Hepatocyte (in vitro differentiated cells): ENCODE measurements at places on chromosomes 16 and 17.
A peak's percentile ranks its signal among the peaks of the same experiment; 100 is the strongest.

GRCh38 chr16:57427824-57428223, 19.4 kb downstream of the CIAPIN1 start:
- no peak for DNase-seq

- peak; percentile 34 for DNase-seq
These were observed 88.2 kb downstream of the CHD9 start for GRCh38 chr16:53142823-53143568.

DNA sequence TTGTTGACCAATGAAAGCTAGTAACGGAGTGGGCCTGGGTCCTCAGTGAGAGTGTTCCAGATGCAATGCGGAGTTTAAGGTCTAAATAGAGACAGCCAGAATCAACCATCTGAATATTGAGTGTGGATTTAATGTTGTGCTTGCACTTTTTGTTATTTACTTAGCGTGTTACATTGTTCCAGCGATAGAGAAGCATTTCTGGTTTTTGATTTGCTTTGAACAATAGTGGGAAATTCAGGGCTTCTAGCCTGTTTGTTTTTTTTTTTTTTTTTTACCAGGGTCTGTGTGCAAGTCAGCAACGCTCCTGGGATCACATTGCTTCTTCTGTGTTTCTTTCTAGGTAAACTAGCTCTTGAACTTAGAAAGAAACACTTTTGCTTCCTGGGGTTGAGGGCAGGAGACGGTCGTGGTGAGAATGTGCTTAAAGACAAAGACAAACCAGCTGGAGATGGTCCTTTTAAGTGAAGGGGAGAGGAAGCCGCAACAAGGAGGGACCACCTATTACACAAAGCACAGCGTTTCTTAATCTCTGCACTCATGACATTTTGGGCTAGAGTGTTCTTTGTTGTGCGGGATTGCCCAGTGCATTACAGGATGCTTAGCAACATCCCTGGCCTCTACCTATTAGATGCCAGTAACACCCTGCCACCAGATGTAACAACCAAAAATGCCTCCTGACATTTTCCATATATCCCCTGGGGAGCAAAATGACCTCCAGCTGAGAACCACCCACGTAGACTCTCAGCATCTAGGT, 119.2 kb downstream of the MAP2K6 start:
- no peak for DNase-seq

- DNase-seq: no peak
These were observed 2.5 kb downstream of the KRT17 start for GRCh38 chr17:41621916-41622315.

DNA sequence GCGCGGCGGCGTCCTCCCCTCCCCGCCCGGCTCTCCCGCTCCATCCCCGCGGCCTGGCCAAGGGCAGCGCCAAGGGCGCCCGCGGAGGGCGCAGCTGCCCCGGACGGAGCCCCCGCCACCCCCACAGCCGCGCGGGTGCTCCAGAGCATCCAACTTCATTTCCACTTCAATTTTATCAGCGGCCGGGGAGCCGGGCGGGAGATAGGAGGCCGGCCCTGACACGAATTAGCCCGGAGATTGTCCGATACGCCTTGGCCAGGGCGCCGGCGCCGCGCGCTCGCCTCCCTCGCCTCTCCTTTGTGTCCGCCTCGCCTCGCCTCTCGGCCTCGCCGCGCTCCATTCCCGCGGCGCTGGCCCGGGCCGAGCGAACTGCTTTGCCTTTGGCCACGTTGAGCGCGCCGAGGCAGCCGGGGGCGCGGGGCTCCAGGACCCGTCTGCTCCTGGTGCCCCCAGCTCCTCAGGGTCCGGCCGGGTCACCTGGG, 129.1 kb upstream of the LHX1 start:
- DNase-seq: peak; percentile 23

- no peak for DNase-seq
These were observed 24.1 kb downstream of the CLEC16A start for GRCh38 chr16:10968498-10968897.

DNA sequence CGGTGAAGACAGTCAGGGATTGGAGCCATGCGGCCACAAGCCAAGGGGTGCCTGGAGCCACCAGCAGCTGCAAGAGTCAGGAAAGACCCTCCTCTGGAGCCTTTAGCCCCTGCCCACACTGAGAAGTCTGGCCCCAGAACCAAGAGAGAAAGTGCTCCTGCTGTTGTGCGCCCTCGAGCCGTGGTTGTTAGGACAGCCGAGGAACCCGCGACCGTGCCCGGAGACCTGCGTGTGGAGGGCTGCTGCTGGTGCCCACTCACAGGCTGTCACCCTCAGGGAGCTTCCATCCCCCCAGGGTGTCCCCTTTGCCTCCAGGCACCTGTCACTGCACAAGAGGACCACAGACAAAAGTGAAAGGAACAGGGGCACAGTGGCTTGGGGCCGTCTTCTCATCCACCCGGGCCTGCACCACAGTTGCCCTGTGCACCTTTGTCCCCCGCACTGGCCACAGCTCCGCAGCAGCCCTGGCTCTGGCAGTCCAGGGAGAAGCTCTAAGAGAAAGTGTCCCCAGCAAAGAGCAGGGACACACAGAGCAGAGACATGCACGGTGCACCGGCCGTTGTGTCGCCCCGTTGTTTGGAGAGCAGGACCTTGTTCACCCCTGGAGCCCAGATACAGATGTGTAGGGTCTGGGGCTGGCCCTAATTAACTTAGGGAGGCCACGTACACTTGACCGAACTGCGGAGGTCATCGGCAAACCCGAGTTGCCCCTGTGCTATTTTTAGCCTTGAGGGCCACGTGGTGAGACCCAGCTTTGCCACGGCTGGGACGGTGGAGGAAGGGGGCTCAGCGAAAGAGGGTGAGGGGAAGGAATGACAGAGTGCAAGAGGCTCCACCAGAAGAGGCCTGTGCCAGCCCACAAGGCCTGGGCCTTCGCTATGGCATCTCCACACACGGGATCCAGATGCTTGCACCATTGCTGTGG, 329.2 kb downstream of the C16orf95 start:
- no peak for DNase-seq

DNA sequence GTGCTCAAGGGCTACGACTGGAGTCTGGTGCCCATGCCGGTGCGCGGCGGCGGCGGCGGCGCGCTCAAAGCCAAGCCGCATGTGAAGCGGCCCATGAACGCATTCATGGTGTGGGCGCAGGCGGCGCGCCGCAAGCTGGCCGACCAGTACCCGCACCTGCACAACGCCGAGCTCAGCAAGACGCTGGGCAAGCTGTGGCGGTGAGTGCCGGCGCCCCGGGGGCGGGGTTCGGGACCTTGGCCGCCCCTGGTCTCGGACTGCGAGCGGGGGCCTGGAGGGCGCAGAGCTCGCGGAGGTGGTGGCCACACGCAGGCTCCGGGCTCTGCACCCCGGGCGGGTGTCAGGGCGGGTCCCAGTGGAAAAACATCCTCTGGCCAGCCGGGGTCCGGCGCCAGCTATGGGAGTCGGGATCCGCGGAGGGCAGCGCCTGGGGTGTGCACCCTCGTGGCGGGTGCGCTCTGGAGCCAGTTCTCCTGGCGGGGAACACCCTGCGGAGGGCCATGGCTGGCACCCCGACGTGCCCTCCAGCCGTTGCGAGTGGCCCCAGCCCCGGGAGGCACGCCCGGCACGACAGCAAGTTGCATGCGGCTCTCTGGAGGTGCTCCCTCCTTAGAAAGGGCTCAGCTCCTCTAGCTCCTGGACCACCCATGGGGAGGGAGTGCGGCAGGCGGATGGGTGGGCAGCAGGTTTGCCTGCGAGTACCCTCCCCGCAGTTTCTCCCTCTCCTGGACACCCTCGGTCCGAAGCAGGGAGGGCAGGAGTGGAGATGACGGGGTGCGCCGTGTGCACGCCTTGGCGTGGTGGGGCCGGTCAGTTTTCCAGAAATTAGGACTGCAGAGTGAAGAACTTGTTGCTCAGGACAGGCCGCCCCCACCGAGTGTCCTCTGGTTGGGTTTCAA, 824 bp downstream of the SOX8 start:
- DNase-seq: no peak

- DNase-seq: no peak
These were observed 13.4 kb downstream of the EPN2 start for GRCh38 chr17:19250421-19251173.

- peak; percentile 8 for DNase-seq
These were observed 20.8 kb downstream of the TRPV2 start for GRCh38 chr17:16435925-16436886.

DNA sequence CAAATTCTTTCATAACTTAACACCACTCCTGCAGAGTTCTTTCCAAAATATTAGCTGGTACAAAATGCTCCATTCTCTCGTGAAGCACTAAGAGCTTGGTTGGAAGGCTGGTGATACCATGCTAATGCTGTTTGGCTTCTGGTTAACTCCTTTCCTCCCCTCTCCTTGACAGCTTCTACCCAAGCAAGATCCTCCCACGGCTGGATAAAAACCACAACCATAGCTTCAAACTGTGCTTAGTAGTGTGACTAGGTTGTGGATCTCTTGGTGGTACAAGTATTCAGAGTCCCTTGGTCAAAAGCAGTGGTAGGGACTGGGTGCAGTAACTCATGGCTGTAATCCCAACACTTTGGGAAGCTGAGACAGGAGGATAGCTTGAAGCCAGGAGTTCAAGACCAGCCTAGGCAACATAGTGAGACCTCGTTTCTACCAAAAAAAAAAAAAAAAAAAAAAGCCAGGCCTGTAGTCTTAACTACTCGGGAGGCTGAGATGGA, 2.3 kb downstream of the PHAF1 start:
- no peak for DNase-seq

- DNase-seq: peak; percentile 84
These were observed 6.6 kb downstream of the PNMT start for GRCh38 chr17:39674702-39675389.

DNA sequence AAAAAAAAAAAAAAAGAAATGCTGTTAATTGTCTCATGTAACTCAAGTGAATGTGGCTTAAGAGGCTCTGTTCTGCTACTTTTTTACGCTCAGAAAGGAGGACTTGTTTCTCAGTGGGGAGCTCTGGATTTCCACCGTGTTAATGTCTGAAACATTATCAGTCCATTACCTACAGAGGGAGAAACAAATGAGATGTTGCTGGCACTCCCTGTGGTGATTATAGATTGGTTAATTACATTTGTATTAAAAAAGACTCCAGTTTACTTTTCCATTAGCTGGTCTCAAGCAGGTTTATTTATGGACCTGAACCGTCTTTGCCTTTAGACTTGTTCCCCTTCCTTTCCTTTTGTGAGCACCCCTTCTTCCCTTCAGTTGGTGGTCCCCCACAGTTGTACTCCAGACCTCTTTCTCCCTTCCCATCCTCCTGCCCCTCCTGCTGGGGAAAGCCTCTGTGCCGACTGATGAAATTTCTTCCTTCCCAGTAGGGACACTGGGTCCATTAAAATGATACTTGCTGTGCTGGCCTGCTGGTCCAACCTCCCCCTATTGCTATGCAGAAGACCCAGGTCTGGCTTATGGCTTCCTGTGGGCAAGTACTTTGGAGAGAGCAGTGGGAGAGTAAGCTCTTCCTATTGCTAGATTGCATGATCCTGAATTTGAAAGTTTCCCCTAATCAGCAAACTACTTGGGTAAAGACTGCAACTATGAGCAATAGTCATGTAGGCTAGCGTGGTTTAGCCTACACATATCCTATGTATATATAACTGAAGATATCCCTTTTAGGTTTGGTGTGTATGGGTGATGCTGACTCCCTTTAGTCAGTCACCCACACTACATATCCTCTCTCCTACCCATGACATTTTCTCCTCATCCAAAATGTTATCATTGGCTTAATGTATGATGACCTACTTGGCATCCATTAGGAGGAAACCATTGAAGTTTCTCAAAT, 8.1 kb downstream of the CDC6 start:
- no peak for DNase-seq

DNA sequence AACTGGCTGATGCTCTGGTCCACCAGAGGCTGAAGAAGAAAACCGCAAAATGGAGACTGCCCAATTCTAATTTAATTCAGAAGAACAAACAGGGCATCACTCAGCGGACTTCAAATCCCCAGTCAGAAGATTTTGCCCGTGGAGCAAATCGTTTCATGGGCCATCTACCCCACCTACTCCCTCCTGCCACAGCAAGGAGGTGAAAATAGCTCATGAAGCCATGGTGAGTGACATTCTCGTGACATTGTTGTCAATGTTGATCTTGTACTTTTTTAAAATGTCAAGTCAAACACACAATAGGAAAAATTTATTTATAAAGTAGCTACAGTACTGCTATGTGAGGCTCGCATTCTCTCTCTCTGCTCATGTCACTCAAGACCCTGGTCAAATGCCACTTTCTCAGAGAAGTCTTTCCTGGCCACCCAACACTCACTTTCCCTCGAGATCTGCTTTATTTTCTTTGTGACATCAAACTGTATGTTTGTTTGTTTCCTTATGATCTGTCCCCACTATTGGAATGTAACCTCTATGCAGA, 31.3 kb upstream of the SOX9 start:
- DNase-seq: no peak
